Posterior cingulate gyrus (tissue), 11 donors: ENCODE measurements at places on chromosomes 7 and 10.

DNA sequence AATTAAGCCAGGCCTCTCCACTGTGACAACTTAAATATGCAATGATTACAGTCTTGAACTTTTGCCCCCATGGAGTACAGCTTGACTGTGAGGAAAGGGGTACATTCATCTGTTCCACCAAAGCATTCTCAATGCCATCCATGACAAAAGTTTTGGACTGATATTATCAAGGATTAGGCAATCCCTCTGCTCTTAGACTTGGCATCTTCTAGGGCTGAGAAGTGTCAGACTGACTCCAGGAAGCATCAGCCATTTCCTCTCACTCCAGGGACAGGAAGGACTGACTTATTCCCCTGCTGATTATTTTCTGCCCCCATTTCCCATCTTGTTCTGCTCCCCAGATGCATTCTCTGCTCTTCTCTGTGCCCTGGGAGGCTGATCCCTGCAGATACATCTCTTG lies 69.7 kb downstream of the ZNF365 start:
- DNase-seq: no peak

GRCh38 chr10:28331066-28331465 lies 28.2 kb upstream of the MPP7 start:
- no peak for DNase-seq

DNA sequence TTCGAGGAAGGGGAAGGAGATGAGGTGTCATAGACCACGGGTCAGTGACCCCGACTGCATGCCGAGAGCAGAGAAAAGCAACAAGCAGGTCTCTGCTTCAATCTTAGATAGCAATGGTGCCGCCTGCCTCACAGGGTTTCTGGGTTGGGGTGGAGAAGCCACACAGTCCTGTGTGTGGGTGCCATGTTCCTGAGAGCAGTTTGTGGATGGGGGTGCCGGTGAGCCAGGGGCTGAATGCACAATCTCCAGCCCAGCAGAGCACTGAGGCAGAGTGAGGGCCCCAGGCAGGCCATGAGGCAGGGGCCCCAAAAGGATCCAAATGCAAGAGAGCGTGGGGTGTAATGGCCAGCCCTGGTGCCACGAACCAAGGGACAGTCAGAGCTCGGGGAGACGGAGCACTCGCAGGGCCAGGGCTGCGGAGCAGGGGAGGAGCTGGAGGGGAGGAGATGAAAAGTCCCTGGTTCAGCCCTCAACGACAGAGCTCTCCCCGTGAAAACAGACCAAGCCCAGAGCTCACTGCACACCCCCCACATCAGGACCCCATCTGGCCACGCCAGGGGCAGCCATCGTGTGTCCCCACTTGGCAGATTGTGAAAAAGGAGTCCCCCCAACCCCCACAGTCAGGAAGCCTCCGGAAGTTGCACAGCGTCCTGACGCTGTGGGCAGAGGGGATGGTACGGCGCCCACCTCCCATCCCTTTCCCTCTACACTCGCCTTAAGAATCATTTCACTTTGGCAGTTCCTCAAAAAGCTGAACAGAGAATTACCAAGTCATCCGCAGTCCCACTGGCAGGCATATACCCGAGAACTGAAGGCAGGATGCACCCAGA lies 19.9 kb downstream of the WDR86 start:
- no peak for DNase-seq

- no peak for DNase-seq
Measured at GRCh38 chr7:114922026-114922651, at the start of gene MDFIC. TSS of gene MDFIC (plus strand) at chr7:114922094. CDS start at chr7:114923034, 940 bp downstream.

- no peak for DNase-seq
Measured at GRCh38 chr7:107644309-107644974, 16.2 kb upstream of the SLC26A4 start.

GRCh38 chr7:153445641-153446040 lies 606.6 kb upstream of the DPP6 start:
- DNase-seq: no peak

GRCh38 chr10:70232155-70232858 lies 922 bp downstream of the PPA1 start:
- DNase-seq: peak; percentile 87

DNA sequence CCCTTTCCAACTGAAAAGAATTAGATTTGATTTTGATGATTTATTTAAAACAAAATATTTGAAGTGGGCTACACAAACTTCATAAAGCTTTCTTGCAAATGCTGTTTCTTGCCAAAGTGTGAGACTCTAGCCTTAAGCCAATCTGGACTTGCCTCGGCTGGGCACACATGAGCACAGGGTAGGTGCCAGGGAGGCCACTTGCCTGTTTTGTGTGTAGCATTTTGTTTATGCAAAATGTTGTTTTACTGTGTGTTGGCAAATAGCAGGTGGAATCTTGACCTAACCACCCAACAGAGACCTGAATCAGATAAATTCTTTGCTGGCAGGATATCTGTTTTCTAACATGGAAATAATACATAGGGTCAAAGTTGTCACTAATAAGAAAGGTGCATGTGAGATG lies 161.1 kb downstream of the BMPER start:
- no peak for DNase-seq

- DNase-seq: no peak
Measured at GRCh38 chr7:46129831-46130230, 208.8 kb upstream of the IGFBP3 start.

DNA sequence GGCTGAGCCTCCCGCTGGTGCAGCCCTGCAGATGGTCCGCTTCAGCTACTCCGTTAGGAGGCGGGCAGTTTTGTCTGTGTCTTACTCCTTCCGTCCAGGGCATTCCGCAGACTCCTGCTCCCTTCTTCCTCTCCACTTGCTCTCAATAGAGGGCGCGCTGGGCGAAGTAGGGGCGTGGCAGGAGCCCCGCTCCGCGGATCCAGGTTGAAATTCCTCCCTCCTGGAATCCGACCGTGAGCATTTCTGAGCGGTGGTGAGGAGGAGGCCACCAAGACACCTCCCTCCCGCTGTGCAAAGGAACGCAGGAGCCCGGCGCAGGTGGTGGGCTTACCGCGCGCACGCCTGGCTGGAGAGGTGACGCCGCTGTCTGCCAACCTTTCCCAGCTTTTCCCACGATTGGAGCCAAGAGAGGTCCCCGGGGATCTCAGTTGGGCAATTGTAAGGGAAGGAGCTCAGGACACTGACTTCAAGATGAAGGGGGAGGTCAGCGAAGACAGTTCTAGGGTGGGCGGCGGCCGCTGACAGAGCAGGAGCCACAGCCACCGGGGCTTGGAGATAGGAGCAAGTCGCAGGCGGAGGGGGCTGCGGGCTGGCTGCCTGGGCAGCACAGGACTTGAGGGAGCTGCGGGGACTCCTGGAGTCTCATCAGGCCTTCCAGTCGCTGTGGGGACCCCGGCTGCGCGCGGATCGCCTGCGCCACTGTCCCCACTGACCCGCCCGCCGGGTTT lies 1011.3 kb downstream of the XPNPEP1 start:
- peak; percentile 92 for DNase-seq

GRCh38 chr7:14009453-14010418 lies 20.3 kb upstream of the ETV1 start:
- DNase-seq: no peak
